ENCODE measurements at places on chromosomes 13 and 19.

GRCh38 chr19:39825531-39826076, 8.4 kb downstream of the DYRK1B start:
- DNase-seq: no peak

GRCh38 chr13:29323954-29324353, 271.5 kb downstream of the SLC7A1 start:
- no peak for DNase-seq

DNA sequence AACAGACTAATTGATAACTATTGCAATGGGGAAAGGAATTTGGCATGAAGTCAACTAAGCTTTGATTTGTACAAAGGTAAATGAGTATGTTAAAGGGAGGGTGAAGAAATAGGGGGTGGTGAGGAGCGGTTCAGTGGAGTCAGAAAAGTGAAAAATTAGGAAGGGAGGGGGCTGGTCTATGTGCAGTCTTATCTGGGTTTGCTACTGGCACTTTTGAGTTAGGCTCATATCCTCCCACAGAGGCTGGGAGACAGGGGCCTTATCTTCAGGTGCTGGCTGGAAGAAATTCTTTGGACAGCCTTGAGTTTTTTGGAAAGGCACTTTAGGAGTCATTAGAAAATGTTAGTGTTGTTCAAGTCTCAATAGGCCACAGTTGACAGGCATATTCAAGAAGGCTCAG, 11.1 kb downstream of the ZNF302 start:
- DNase-seq: no peak

GRCh38 chr13:99083981-99084380, 106.1 kb upstream of the DOCK9 start:
- DNase-seq: no peak

DNA sequence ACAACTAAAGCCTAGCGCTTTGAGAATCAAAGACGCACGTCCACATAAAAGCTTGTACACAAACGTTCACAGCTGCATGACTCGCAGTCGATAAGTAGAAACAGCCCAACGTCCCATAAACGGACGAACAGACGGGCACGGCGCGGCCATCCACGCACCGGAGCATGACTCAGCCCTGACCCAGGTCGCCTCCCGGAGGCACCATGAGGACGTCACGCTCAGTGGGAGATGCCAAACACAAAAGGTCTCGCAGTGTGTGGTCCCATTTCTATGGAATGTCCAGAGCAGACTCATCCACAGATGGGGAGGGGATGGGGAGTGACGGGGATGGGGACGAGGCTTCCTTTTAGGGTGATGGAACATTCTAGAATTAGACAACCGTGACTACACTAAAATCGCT, 9.4 kb downstream of the POLRMT start:
- DNase-seq: no peak

GRCh38 chr19:18596752-18597157, 8.2 kb downstream of the REX1BD start:
- peak; percentile 12 for DNase-seq

DNA sequence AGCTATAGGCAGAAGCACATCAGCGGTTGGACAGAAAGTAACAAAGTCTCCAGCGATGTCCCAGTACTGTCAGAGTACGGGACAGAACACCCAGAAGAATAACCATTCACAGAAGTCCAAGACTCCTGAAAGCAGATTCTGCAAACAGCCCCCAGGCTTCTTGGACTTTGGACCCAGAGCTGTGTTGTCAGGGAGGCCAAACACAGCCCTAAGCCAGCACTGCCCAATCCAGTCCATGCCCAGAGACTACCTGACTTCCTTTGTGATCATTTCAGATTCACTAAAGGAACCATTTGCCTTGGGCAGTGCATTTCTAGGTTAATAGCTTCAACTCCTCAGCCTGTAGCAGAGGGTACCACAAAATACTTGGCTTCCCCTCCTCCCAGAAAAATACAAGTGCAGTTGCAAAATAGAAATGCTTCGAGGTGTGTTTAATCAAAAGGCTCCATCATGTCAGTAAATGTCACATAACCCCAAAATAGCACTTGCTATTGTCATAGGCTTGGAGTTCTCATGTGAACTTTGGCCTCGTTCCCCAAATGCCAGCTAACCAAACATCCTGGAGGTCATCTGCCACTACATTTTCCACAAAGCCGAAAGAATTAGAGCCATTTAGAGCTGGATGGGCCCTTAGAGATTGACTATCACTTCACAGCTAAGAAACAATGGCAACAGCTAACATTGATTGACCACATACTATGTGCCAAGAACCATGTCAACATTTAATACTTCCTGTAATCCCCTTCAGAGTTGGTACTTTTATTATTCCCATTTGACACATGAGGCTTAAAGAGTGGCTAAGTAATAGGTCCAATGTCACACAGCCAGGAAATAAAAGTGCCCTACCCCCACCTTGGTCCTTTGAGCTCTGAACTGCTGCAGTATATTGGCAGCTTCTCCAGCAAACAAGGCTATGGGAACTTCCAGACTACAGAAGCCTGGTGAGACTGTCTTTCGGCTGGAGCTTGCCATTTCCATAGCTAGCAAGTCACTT, 329.9 kb downstream of the FOXO1 start:
- peak; percentile 87 for DNase-seq

DNA sequence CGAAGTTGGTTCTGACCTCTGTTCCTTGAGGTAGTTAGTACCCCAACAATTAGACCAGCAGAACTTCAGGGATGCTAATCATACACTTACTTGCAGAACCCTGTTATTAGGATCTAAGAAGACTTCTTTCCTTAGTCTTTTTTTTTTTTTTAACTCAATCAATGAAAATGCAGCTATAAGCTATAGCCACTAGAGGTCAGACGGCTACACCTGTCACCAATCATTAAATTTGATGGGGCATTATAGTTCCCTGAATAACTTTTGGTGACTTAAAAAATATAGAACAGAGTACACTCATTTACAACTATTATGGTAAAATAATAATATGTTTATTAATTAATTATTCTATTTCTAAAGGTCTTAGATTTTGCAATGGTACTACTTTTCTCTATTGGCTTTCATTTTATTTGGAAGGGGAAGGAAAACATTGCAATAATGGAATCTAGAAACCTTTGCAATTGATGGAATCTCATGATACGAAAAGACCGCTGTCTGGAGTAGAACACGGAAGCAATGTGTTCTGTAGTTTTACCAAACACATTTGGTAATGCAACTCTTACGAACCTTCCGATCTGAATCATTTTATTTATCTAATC, 483.2 kb downstream of the DIAPH3 start:
- peak; percentile 39 for DNase-seq

GRCh38 chr19:56837492-56838023, 3.0 kb downstream of the PEG3 start:
- DNase-seq: no peak

DNA sequence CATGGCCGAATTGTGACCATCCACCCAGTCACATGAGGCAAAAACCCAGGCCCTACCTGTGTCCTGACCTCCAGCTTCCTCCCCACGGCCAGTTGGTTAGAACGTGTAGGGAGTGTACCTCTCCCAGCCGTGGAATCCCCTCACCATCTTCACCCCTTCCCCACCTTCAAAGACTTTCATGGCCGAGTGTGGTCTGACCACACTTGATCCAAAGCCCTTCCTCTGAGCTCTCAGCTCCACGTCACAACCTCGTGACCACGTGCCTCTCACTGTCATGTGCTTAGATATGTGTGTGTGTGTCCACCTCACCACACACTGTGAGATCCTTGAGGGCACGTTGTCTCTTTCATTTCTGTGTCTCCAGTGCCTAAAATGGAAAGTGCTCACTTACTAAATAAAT, 48.6 kb upstream of the UBE2L5 start:
- DNase-seq: no peak

DNA sequence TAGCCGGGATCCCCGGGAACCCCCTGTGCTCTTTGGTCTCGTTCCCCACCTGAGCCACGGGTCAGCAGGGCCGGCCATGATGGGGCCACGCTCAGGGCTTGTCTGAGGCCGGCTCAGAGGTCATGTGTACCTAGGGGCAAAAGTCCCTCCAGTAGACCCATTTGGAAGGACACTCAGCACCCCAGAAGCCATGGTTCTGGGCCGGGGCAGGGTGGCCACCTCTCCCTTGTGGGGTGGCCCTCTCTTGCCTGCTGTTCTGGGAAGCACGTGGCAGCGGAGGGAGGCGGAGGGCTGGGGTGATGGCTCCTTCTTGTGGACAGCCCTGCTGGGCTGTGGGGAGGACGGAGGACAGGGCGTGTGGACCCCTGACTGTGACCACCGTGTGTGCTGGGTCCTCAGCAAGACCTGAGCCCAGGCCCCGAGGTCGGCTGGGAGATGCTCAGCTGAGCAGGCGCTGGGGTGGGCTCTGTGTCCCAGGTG, 6.4 kb upstream of the PEAK3 start:
- no peak for DNase-seq

GRCh38 chr13:20680416-20681080, 23.0 kb upstream of the IL17D start:
- DNase-seq: no peak

- DNase-seq: no peak
Measured at GRCh38 chr13:62879071-62879470, 1463.4 kb upstream of the PCDH20 start.

GRCh38 chr19:2049741-2050348, 1.2 kb downstream of the MKNK2 start:
- DNase-seq: no peak

GRCh38 chr19:30584090-30584489, 211.9 kb downstream of the ZNF536 start:
- no peak for DNase-seq

- DNase-seq: no peak
Measured at GRCh38 chr13:59394496-59394895, 769.2 kb downstream of the DIAPH3 start.

DNA sequence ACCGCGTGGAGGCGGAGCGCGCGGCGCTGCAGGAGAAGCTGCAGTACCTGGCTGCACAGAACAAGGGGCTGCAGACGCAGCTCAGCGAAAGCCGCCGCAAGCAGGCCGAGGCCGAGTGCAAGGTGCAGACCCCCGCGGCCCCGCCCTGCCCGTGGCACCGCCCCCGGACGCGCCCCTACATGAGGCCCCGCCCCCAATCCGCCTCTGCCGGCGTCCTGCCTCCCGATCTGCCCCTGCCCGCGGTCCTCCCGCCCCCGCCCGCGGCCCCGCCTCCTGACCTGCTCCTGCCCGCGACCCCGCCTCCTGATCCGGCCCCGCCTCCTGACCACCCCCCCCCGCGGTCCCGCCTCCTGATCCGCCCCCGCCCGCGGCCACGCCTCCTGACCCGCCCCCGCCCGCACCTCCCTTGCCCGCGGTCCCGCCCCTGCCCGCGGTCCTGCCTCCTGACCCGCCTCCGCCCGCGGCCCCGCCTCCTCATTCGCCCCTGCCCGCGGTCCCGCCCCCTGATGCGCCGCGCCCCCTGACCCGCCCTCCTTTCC, 11.7 kb downstream of the PRR36 start:
- no peak for DNase-seq

GRCh38 chr19:41616792-41617621, 9.9 kb downstream of the CEACAM4 start:
- DNase-seq: no peak

GRCh38 chr13:107025991-107026390, 458.1 kb upstream of the ARGLU1 start:
- no peak for DNase-seq

GRCh38 chr19:1470305-1471009, 8.6 kb downstream of the C19orf25 start:
- DNase-seq: no peak

GRCh38 chr19:4879041-4879440, 11.6 kb upstream of the PLIN3 start:
- DNase-seq: no peak

DNA sequence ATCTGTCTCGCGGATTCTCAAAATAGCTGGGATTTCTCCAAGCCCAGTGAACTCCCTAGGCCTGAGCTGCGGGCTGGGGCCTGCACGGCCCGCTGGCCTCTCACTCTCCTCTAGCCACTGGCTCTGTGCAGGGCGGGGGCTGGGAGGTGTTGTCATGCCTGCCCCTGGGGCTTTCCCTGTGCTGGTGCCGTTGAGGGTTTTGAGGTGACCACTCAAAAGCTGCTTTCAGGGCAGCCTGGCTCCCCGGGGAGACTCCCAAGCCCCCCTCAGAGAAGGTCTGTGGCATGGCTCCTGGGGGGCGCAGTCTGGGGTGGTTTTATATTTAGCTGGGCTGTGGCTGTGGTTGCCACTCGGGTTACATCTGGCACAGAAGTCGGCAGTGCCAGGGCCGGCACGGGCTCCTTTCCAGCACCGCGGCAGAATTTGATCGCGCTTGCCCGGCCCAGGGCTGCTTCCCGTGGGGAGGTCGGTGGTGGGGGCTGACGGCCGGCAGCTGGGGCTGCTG, 10.0 kb downstream of the NDUFB7 start:
- DNase-seq: peak; percentile 34

- no peak for DNase-seq
Measured at GRCh38 chr19:48578891-48579290, 26.9 kb downstream of the SULT2B1 start.

GRCh38 chr13:37216331-37216730, 110.9 kb upstream of the CSNK1A1L start:
- no peak for DNase-seq

GRCh38 chr19:47020992-47021496, 1.4 kb downstream of the NPAS1 start:
- DNase-seq: no peak

DNA sequence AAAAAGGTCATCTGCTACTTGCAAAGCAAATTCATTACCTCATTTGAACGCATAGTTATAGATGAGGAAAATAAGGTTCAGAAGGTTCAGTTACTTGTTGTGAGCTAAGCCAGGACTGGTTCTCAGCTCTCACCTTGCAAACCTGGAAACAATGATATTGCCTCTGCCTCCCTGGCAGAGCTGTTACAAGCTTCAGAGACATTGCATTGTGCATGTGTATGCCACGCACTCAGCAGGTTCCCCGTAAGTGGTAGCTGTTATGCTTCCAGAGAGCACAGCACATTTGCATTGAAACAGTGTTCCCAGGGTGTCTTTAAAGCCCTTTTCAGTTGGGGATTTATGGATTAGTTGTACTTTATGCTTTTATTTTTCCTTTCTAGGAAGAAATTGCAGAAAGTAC, 80.6 kb downstream of the DGKH start:
- no peak for DNase-seq

DNA sequence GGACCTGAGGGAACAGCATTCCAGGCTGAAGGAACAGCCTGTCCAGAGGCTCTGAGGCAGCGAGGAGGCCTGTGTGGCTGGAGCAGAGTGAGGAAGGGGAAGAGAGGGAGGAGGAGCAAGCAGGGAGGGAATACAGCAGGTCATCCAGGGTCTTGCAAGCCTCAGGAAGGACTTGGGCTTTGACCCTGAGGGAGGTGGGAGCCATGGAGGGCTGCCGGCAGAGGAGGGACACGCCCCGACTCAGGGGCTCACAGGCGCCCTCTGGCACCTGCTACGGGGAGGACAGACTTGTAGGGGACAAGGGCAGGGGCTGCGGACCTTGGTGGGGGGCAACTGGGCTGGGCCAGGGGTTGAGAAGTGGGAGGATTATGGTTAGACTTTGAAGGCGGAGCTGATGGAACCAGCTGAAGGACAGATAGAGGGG, 4.7 kb downstream of the TINCR start:
- DNase-seq: no peak
